ENCODE measurements at places on chromosomes 3 and 15.

DNA sequence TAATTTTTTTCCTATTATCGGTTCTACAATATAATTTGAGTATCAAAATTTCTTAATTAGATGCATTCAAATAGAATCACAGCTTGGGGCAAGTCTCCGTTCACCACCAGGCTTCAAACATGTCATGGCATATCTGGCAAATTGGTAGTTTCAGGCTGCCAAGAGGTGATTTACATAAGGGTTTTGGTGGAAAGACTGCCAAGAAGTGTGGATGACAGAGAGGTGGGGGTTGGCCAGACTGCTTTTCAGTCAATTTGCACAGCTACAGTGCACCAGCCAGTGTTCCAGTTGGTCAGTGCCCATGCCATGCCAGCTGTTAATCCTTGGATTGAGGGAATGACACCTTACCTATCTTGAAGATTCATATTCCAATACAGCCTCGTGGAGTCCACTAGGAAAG lies 8.4 kb upstream of the GSK3B start:
- no peak for DNase-seq

GRCh38 chr15:77410701-77411618 lies 8.9 kb downstream of the PEAK1 start:
- DNase-seq, result no peak

- peak; percentile 96 for DNase-seq
These were observed 642 bp downstream of the ZBTB11 start for GRCh38 chr3:101676216-101676764.

- DNase-seq, result no peak
These were observed 313.4 kb upstream of the STT3B start for GRCh38 chr3:31219131-31219843.

GRCh38 chr3:34878488-34878887 lies 760.8 kb upstream of the ARPP21 start:
- no peak for DNase-seq

- DNase-seq, result no peak
These were observed 12.8 kb downstream of the CCRL2 start for GRCh38 chr3:46419816-46420215.

- DNase-seq, result no peak
These were observed 20.1 kb downstream of the VPS8 start for GRCh38 chr3:184832044-184832443.

DNA sequence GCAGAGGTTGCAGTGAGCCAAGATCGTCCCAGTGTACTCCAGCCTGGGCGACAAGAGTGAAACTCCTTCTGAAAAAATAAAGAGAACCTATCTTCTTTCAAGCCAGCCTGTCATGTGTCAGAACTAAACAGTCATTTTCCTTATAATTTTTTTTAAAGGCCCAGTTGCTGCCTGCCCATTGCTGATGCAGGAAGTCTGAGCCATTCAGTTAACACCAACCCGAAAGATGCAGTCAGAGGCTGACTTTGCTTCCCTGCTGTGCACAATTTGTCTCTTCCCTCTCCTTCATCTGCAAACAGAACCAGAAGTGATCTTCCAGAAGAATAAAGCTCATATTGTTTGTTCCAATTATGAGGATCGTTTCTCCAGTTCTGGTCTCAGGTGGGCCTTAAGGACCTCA lies 220.6 kb downstream of the SLCO3A1 start:
- no peak for DNase-seq

DNA sequence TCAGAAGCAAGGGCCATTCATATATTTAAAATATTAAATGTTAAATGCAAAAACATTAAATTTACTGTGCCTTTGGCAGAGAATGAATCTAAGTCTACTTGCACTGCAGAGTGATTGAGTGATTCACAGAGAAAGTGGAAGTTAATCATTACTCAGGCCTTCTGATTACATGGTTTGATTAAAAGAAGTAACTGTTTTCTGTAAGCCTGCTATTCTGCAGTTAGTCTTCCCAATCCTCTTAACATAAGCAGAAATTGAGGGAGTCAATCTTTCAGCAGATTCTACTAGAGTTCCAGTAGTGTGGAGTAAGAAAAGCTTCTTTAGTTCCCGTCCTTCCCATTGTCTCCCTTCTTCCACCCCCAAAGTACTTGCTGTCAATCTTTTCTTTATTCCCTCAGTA lies 1.5 kb downstream of the NLGN1 start:
- no peak for DNase-seq

GRCh38 chr3:32432711-32433530 lies 41.3 kb downstream of the CMTM7 start:
- peak; percentile 79 for DNase-seq

DNA sequence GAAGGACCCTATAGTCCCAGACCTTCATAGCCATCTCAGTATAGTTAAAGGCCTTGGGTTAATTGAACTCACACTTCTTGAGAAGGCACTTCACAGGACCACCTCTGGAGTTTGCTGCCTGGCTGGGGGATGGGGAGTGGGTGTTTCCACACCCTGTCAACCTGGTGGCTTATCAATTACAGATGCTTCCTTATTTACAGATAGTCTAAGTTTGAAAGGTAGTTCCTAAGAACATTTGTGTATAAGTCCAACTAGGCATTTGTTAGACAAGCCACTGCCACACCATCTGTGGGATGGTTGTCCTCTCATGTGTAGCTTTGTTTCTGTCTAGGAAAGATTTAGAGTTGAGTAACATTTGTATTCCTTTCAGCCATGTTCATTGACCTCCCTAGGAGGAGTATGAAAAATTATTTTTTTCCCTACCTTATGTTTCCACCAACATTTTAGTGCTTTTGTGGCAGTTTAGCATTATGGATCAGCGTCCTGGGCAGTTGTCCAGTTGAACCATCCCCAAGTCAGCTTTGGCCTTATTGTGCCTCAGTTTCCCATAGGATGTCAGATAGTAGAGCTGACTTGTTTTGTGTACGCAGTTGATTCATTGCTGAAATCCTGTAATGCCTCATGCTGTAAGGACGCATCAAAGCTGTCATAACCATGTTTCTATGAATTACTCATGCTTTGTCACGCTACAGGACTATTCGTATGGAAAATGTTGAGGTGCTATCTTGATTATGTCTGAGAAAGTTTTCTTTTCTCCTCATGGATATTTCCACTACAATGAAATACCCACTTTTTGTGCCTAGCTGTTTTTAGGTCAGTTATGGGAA lies 21.2 kb upstream of the SIAH2 start:
- DNase-seq, result no peak

GRCh38 chr3:138460536-138461205 lies 26.3 kb downstream of the ESYT3 start:
- no peak for DNase-seq

DNA sequence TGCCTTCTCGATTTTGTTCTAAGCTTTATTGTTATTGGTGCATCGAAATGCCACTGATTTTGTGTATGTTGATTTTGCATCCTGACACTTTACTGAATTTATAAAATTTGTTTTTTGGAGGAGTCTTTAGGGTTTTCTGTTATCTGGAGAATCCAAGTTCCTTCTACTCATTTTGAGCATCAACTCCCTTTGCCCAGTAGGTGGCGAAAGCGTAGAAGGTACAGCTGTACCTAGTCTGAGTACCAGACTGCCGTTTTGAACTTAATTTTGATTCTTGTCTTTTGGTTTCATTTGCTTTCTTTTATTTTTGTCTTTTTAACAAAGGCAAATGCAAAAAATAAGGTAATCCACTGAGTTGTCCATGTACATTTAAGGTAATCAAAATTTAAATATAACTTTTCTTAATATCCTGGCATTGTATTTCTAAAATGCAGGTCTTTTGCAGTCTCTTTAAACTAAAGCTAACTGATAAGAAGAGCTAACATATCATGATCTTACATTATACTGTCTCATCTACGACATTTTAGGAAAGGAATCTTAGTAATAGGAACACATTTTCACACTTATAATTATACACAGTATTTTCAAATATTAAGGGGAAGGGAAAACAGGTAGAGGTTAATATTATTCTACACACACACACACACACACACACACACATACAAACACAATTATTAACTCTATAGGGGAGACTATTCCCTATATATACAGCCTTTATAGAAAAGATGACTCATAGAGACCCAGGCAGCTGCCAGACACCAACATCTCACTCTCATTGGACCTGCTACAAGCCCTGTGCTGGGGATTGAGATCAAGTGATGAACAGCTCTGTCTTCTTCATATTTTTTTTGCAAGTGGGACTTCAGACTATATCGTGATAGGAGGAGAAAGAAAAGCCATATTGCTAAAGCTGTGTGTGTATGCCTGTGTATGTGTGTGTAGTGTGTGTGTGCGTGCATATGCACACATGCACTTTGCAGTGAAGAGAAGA lies 71.8 kb downstream of the SYNPR start:
- DNase-seq, result peak; percentile 30

DNA sequence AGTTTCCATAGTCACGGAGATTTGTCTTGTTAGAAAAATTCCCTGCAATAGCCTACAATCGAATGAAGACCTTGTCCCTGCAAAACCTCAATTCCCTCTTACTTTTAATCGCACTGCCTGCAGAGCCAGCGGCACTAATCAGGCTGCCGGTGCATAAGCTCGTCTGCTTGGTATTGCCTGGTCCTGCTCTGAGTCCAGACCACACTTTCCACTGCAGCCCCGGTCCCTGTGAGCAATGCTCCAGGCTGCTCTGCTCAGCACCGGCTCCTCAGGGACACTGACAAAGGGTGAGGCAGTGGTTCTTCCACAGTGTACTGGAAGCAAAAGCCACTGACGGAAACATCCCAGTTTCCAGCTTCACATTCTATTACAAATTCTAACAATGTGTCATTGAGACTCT lies 164.3 kb downstream of the OCA2 start:
- DNase-seq, result no peak

DNA sequence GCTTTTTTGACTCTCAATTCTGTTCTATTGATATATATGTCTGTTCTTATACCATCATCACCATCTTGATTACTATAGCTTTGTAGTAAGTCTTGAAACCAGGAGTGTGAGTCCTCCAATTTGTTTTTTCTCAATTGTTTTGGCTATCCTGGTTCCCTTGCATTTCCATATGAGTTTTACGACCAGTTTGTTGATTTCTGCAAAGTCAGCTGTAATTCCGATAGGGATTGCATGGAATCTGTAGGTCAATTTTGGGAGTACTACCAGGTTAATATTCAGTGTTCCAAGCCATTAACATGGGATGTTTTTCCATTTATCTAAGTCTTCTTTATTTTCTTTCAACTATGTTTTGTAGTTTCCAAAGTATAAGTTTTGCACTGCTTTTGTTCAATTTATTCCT lies 27.0 kb downstream of the PGBD4 start:
- DNase-seq, result no peak

DNA sequence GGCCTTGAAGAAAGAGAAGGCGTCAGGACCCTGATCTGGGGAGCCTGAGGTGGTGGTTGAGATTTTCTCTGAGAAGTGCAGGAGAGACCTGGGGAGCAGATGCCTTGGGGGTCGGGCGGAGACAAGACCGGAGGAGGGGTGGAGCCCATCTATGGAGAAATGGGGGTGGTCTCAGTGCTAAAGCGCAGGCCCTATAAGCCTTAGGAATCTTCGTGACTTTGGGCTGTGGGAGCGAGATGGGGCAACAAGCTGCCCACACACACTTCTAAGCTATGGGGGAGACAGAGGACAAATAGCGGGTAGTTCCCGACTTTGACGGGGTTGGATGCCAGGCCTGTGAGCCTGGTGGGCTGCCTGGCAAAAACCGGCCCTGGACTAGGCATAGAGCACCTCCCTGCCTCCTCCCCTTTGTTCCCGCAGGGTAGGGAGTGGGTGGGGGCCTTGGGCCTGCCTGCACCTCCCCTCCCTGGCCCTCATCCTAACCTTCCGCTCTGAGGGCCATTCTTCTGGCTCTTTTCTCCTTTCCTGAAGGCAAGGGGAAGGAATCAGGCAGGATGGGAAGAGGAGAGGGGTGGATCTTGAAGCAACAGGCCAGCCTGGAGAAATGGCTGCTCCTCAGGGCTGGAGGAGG lies 880 bp downstream of the NISCH start:
- no peak for DNase-seq

GRCh38 chr15:57580428-57580827 lies 11.3 kb upstream of the MYZAP start:
- no peak for DNase-seq

- DNase-seq, result peak; percentile 62
These were observed 1.3 kb downstream of the BNIP2 start for GRCh38 chr15:59687836-59688235.

GRCh38 chr3:28089527-28089897 lies 151.9 kb upstream of the CMC1 start:
- peak; percentile 23 for DNase-seq

GRCh38 chr3:52471371-52472238 lies 16.2 kb downstream of the NISCH start:
- peak; percentile 26 for DNase-seq

- DNase-seq, result no peak
These were observed 181.6 kb upstream of the RASGRP1 start for GRCh38 chr15:38746211-38746610.

- no peak for DNase-seq
These were observed 148.0 kb downstream of the MEGF11 start for GRCh38 chr15:66105286-66106265.

DNA sequence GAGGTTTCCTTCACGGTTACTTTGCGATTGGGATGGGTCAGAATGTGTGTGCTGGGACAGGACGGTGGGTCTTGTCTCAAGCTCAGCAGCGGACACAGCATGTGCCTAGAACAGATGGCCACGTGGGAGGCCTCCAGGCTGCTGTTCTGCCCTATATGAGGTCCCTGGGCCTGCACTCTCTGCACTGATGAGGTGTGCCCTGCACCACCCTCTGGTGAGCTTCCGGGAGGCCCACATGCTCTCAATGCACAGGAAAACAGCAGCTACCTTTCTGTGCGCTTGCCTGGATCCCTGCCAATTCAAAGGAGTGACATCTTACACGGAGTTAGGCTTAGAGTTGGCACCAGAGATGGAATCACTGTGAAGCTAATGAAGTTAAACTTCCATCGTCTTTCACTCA lies 59.8 kb downstream of the BOC start:
- no peak for DNase-seq

- no peak for DNase-seq
These were observed 175.5 kb upstream of the CTDSPL start for GRCh38 chr3:37686220-37686619.

DNA sequence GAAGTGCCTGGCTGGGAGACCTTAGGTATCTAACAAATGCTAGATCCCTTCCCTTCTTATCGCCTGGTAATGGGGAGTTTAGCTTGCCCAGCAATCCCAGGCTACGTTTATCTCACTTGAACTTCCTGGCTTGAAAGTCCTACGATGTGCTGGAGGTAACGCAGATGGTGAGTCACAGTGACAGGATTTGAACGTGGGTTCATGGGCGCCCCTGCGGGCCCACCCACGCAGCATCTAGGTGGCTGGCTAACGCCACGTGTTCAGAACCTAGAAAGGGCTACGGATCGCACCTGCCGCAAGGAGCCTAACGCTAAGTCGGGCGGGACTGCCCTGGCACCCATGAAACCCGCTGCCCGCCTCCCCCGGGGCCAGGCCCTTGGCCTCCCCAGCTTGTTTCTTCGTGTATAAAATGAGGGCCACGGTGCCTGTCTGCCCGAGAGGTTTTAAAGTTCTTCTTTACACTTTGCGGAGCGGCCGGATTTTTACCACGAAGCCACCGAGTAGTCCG lies 600 bp upstream of the USP3 start:
- DNase-seq, result peak; percentile 90

- DNase-seq, result no peak
These were observed 48.6 kb upstream of the TEX264 start for GRCh38 chr3:51622413-51622812.

GRCh38 chr15:40283615-40284300 lies 894 bp upstream of the ANKRD63 start:
- no peak for DNase-seq

- DNase-seq, result no peak
These were observed 65.6 kb upstream of the ATP13A3 start for GRCh38 chr3:194552327-194552949.
